Activated naive CD4-positive, alpha-beta T cell treated with anti-CD3 and anti-CD28 coated beads for 36 hours (primary cell): ENCODE measurements at places on chromosomes 16 and 17. TPM values are rescaled to one million over a fixed set of nuclear protein-coding genes. Genes with fewer than 3 reads are reported as not detected.

DNA sequence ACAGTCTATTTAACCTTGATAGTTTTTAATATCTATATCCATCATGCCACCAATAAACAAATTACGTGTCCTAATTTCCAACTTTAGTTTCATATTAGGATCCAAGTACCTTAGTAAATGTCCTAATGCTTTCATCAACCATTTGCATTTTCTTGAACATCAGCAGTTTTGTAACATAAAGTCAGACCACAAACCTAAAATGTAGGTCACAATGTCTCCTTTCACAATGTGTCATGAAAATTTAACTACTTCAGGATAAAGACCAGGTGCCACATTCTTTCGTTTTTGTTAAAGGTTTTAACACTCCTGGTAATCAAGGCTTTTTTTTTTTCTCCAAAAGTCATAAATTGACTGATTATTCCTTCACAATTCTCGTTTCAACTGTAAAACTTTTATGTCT lies 310.7 kb upstream of the PMFBP1 start:
- DNase-seq: no peak

DNA sequence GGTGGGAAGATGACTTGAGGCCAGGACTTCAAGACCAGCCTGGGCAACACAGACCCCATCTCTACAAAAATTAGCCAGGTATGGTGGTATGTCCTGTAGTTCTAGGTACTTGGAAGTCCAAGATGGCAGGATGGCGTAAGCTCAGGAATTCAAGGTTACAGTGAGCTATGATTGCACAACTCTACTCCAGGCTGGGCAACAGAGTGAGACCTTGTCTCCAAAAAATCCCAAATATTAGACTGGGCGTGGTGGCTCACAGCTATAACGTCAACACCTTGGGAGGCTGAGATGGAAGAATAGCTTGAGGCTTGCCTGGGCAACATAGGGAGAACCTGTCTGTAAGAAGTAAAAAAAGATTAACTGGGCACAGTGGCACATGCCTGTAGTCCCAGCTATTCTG lies 30.8 kb downstream of the SUZ12 start:
- DNase-seq: no peak

GRCh38 chr17:60445144-60445543 lies 22.9 kb downstream of the CHCT1 start:
- no peak for DNase-seq

SGSH gene
- total RNA-seq: 30.3 TPM

GRCh38 chr17:28325211-28325610 lies 6.2 kb downstream of the TMEM97 start:
- DNase-seq: no peak

DNA sequence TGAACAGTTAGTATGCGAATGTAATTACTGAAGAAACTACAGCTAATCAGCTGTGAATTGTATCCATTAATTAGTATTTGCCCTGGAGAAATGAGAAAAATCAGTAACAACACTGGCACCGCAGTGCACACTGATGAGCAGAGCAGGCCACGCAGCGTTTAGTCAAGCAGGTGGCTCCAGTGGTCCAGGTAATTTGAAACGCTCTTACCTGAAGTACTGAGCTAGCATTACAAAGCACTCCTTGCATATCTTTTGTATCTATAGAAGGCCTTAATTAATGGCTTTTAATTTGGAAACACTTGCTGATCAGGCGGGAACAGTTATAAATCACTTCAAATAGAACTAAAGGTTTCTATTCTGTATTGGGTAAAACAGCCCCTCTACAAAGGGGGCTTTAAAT lies 76.4 kb downstream of the TOX3 start:
- DNase-seq: no peak

CACNG3 gene
- not detected for total RNA-seq

HERPUD1 gene
- total RNA-seq: 118 TPM

C16orf92 gene
- total RNA-seq: not detected

DNA sequence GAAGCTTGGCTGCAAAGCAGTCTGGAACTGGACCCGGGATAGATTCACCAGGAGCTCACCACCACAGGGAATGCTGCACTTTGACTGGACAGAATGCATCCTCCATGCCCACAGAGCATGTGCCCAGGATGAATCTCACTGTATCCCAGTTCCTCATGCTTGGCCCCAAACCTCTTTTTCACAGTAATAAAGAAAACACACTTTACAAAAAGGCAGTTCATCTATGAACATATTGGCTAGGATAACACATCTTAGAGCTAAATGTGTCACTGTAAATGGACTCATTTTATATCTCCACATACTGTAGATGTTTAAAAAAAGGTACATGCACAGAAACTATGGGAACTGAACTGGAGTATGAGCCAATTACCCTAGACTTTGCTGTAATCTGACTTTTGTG lies 266.9 kb downstream of the TOX3 start:
- DNase-seq: no peak

GRCh38 chr16:79261944-79262552 lies 338.5 kb downstream of the MAF start:
- no peak for DNase-seq

CCL7 gene
- not detected for total RNA-seq

GRCh38 chr16:19361587-19361986 lies 56.1 kb upstream of the TMC5 start:
- DNase-seq: no peak

DNA sequence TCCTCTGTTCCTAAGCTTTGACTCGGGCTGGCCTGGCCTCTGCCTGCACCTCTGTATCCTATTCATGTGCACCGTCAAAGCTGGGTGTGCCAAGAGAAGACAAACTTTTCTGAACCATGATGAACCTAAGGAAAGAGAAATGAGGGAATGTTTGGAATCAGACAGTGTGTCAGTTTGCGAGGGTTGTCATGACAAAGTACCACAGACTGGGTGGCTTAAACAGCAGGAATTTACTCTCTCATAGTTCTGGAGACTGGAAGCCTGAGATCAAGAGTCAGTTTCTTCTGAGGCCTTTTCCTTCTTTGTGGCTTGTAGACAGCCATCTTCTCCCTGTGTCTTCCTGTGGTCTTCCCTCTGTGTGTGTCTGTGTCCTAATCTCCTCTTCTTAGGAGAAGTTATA lies 129.0 kb downstream of the KATNIP start:
- no peak for DNase-seq

CSH1 gene
- total RNA-seq: not detected

GRCh38 chr16:69476920-69477443 lies 52.6 kb downstream of the CYB5B start:
- no peak for DNase-seq

- DNase-seq: no peak
These were observed 9.6 kb upstream of the FBF1 start for GRCh38 chr17:75950421-75950820.

DNA sequence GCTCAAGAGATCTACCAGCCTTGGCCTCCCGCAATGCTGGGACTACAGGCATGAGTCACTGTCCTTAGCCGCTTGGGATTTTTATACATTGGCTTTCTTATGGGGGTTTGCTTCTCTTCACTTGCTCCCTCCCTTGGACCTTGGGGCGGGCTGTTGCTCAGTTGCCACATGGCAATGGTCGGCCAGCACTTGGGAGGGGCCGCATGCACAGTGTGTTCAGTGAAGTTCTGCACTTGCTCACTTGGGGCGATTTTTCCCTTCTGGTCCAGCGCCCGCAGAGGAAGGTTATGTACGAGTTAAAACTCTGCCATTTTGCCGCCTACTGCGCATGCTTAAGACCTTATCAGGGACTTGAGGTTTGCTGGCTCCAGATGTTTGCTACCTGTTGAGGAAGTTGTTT lies 1367.6 kb upstream of the CDH8 start:
- no peak for DNase-seq

COA3 gene
- 23.7 TPM for total RNA-seq

- DNase-seq: no peak
These were observed 192.1 kb downstream of the CBLN1 start for GRCh38 chr16:49089533-49089932.

G6PC1 gene
- total RNA-seq: not detected

GRCh38 chr17:82911822-82912221 lies 72.0 kb upstream of the ZNF750 start:
- no peak for DNase-seq

GRCh38 chr16:10895053-10895946 lies 18.3 kb downstream of the CIITA start:
- DNase-seq: peak; percentile 56
